Smooth muscle cell of the coronary artery (primary cell): ENCODE measurements at places on chromosomes 11 and 22. TPM values are rescaled to one million over a fixed set of nuclear protein-coding genes. Genes with fewer than 3 reads are reported as not detected.

Gene TRIM29
- total RNA-seq, result not detected in 2 replicates

Gene RAC2
- 3.9 and 10.9 TPM in 2 replicates for total RNA-seq

Gene RASL10A
- total RNA-seq, result under 0.01 TPM in 1 of 2 replicates, not detected in the other

Gene DNAJB7
- total RNA-seq, result not detected in 2 replicates

Gene NCF4
- total RNA-seq, result not detected in 2 replicates

Gene PTS
- total RNA-seq, result 23.4 and 36.2 TPM in 2 replicates

Gene ISX
- not detected in 2 replicates for total RNA-seq

Gene CD6
- not detected in 2 replicates for total RNA-seq

Gene SNX32
- 1.1 and 4.3 TPM in 2 replicates for total RNA-seq
